Placental pericyte (primary cell): ENCODE measurements at places on chromosomes 5 and 9. TPM values are rescaled to one million over a fixed set of nuclear protein-coding genes. Genes with fewer than 3 reads are reported as not detected.

Gene C5orf58
- under 0.01 TPM in 1 of 2 replicates, not detected in the other for total RNA-seq

Gene HTR1A
- not detected in 2 replicates for total RNA-seq

Gene GRM6
- total RNA-seq = not detected in 2 replicates

Gene CCL27
- not detected in 2 replicates for total RNA-seq

Gene FABP6
- not detected in 2 replicates for total RNA-seq

Gene NR6A1
- total RNA-seq = 0.66 and 0.72 TPM in 2 replicates

Gene SLC6A7
- under 0.01 TPM in 1 of 2 replicates, not detected in the other for total RNA-seq

Gene HRH2
- total RNA-seq = 0.14 TPM in 1 of 2 replicates, not detected in the other

Gene STPG3
- total RNA-seq = not detected in 2 replicates

Gene CNTNAP3B
- under 0.01 and 0.57 TPM in 2 replicates for total RNA-seq

Gene GNE
- 26.9 and 27.8 TPM in 2 replicates for total RNA-seq

Gene ARHGAP26
- total RNA-seq = 2.6 and 3.1 TPM in 2 replicates

Gene TMEM245
- total RNA-seq = 43.3 and 69.4 TPM in 2 replicates

Gene PDZD2
- 0.44 and 5.3 TPM in 2 replicates for total RNA-seq

Gene ACTBL2
- 1.8 and 3.3 TPM in 2 replicates for total RNA-seq

Gene PCDHGA9
- total RNA-seq = 4.6 and 6.2 TPM in 2 replicates

Gene DAB2IP
- total RNA-seq = 26.3 and 27.1 TPM in 2 replicates

Gene CANX
- 650 and 1,521 TPM in 2 replicates for total RNA-seq

Gene NUDT2
- 27.8 and 31.1 TPM in 2 replicates for total RNA-seq

Gene KCNMB1
- not detected in 2 replicates for total RNA-seq

Gene CMBL
- 3.6 and 5.7 TPM in 2 replicates for total RNA-seq

Gene SLC6A18
- total RNA-seq = not detected in 2 replicates
